ENCODE measurements at places on chromosomes 7 and 10.

- no peak for DNase-seq
Observed at GRCh38 chr7:44112231-44112996, 8.3 kb downstream of the AEBP1 start.

DNA sequence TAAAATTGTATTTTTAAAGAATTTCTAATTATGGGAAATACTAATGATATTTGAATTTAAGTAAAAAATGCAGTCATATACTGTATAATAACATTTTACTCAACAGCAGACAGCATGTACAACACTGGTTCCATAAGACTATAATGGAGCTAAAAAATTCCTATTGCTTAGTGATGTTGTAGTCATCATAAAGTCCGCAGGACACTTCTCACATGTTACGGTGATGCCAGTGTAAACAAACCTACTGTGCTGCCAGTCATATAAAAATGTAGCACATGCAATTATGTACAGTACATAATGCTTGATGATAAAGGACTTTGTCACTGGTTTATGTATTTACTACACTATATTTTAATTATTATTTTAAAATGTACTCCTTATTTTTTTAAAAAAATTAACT, 629.3 kb downstream of the IPMK start:
- DNase-seq: peak; percentile 42

GRCh38 chr10:18684416-18684815, 25.2 kb downstream of the ARL5B start:
- DNase-seq: no peak

DNA sequence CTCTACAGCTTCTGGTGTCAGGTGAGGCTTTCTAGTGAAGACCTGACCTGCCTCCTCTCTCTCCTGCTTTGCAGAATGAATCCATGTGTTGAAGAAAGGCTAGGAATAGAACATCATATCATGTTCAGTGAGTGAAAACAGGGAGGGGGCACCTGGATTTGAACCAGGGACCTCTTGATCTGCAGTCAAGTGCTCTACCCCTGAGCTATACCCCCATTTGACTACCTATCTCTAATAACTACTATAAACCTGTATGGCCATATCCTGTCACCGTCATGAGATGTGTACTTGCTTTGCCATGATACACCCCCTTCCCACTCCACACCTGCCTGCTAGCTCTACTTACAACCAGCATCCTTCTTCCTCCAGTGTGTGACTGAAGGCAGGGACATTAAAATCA, 91.3 kb upstream of the ZNF746 start:
- no peak for DNase-seq

DNA sequence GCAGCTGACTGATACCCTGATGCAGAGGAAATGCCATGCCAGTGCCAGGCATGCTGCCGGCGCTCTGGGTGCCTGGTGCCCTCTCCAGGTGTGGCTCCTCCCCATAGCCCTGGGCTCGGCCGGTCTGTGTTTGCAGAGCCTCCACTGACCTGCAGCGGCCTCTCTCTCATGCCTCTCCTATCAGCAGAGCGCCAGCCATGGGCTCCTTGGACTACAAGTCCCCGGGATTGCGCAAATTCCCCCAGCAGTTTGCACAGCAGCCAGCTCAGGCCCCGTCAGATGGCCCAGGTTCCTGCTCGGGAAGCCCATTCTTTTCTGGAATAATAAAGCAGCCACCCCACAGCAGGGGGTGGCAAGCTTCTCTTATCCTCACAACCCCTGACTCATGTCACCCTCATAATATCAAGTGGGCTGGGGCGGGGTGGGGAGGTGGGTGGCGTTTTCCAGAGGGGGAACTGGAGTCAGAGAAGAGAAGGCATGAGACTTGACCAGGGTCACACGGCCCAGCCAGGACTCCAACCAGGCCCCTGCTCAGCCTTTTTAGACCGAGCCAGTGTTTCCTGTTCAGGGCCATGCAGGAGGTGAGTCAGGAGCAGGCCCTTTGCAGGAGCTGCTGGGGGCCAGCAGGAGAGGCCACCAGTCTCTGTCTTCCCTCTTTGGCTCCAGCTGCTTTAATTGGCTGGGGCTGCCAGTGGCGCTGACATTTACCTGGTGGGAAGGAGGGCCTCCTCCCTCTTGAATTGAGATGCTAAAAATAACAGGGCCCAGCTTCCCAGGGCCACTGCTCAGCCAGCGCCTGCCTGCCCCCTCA, 58.6 kb downstream of the ZMIZ1 start:
- DNase-seq: peak; percentile 93

GRCh38 chr7:73341877-73342276, 13.9 kb downstream of the FKBP6 start:
- DNase-seq: peak; percentile 82

DNA sequence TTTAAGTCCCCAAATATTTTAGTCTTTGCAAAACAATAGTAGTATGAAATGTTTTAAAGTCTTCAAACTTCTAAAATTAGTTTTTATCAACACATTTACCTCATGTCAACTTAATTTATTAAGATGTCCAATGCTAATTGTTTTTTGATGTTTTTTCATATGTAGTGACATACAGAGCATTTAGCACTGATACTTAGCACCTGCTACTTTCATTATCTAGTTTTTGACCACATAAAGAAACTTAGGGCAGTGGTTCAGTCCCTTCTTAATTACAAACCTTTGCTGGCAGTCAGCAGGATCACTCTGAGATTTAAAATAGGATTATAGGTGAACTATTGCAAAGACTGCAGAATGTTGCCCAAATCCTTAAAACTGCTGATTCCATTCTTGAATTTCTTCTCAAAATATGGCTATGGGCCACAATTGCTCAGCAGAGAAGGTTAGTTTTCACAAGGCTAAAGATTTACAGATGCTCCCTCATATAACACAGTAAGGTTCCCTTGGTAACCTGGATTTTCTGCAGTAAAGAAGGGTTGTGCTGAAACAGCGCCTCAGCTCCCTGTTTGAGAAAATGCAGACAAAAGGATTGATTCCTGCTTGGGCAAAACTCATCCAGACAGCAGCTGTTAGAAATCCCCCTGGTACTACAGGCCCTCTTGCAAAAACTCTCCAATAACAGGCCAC, 3.4 kb downstream of the GPR85 start:
- DNase-seq: no peak

DNA sequence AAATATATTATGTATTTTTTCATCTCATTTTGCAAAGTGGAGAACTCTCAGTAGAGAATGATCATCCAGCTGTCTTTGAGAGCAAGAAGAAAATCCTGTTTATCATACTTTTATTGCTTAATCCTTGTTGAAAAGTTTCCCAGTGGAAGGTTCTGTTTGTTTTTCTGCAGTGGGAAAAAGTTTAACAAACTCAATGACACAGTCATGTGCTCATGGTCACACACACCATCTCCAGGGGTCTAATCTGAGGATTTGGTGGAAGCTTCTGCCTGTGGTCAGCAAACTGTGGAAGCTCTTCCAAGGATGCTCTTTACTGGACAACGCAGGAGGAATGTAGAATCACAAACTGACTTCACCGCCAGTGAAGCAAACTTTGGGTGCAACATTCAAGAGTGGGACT, 1003.9 kb downstream of the SORCS3 start:
- no peak for DNase-seq

DNA sequence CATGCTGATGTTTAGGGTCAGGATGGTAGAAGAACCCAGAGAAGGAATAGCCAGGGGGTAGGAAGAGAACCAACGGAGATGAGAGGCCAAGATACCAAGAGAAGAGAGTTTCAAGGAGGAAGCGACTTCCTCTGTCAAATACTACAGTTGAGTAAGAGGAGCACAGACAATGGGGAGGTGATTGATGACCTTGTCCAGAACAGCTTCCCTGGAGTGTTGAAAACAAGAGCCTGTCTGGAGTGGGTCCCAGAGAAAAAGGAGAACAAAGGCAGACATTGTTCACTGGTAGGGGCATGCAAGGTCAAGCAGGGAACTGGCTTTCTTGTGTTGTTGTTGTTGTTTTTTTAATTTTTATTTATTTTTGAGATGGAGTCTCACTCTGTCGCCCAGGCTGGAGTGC, 9.6 kb upstream of the TRIM56 start:
- peak; percentile 24 for DNase-seq

DNA sequence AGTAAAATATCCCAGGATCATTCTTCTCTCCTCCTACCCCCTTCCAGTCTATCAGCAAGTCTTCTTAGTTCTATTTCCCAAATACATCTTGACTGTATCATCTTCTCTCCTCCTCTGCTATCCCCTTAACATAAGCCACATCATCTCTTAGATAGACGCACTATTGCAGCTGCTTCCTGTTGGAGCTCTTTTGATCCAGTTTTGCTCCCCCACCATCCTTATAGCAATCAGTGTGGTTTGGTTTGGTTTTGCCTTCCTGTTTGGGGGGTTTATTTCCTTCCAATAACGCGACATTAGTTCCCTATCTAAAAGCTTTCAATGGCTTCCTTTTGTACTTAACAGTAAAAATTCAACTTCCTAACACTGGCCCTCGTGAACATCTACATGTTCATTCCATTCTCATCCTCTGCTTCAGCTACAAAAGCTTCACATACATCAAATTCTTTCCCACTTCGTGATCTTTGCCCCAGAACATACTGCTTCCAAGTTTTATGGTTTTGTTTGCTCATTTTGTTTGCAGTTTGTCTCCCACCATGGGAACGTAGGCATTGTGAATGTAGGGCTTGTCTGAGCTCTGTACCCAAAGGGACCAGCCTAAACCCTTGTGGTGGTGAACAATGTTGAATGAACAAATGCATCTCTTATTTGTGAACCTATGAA, 33.7 kb upstream of the PLXDC2 start:
- no peak for DNase-seq

- no peak for DNase-seq
Observed at GRCh38 chr7:127091620-127092019, 161.1 kb downstream of the GRM8 start.

GRCh38 chr10:48671914-48672595, 12.6 kb upstream of the WDFY4 start:
- DNase-seq: no peak
